Fibroblast of the conjunctiva (primary cell): ENCODE measurements at places on chromosomes 1 and 21.

- DNase-seq: no peak
These were observed 327.2 kb downstream of the PTPRU start for GRCh38 chr1:29563571-29563970.

DNA sequence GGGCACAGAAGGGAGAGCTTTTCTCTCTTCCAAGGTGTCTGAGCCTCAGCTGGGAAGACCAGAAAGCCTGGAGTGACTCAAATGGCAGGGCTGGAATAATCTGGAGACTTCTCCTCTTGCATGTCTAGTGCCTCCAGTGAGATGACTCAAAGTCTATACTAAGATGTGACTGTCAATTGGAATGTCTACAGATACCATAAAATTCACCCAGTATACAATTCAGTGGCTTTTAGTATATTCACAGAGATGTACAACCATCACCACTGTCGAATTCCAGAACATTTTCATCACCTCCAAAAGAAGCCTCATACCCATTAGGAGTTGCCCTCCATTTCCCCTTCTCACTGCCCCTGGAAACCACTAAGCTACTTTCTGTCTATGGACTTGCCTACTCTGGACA, 47.9 kb upstream of the CNN3 start:
- no peak for DNase-seq

DNA sequence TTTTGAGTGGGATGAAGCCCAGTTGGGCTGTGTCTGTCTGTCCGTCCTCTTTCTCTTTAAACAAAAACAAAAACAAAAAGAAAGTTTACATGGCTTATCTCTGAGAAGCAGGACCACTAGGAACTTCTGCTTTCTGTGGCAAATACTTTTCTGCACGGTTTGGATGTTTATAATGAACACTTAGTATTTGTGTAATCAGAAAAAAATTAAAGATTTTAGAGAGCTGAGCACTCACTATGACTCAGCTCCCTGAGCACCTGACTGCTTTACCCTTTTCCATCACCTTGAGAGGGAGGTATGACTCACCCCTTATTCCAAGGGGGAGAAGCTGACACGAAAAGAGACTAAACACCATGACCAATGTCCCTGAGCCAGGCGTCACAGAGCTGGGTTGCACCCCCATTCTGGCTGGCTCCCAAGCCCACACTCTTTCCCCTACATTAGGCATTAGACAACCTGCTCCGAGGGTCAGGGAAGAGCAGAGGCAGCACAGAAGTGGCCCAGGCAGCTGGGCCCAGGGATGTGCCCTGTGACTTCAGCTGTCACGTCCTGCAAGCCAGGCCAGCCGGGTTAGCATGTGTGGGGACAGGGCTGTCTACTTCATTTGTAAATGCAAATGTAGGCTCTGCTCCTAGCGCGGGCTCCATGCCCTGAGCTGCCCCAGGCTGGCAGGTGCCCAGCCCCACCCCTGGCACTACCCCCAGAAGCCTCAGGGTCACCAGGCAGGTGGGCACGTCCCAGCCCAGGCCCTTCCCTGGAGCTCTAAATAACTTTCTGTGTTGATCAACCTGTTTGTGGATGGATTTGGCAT, 30.4 kb downstream of the RAP1GAP start:
- DNase-seq: no peak

DNA sequence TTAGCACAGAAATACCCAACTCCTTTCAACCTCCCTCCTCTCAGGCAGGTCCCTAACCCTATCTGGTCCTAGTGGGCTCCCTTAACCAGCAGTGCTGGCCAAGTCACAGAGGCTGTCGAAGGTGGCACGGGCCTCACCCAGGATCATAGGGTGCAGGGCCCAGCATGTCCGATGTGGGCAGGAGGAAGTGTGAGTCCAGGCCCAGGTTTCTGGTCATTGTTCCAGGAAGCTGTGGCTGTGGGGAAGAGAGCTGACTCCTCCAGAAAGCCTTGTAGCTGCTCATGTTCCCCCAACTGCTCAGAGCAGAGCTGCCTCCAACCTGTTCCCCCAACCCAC, 2.4 kb downstream of the CCDC17 start:
- no peak for DNase-seq

- no peak for DNase-seq
These were observed 5.3 kb downstream of the UHMK1 start for GRCh38 chr1:162502928-162503327.

GRCh38 chr21:40054403-40054802, 187.2 kb downstream of the PCP4 start:
- no peak for DNase-seq

DNA sequence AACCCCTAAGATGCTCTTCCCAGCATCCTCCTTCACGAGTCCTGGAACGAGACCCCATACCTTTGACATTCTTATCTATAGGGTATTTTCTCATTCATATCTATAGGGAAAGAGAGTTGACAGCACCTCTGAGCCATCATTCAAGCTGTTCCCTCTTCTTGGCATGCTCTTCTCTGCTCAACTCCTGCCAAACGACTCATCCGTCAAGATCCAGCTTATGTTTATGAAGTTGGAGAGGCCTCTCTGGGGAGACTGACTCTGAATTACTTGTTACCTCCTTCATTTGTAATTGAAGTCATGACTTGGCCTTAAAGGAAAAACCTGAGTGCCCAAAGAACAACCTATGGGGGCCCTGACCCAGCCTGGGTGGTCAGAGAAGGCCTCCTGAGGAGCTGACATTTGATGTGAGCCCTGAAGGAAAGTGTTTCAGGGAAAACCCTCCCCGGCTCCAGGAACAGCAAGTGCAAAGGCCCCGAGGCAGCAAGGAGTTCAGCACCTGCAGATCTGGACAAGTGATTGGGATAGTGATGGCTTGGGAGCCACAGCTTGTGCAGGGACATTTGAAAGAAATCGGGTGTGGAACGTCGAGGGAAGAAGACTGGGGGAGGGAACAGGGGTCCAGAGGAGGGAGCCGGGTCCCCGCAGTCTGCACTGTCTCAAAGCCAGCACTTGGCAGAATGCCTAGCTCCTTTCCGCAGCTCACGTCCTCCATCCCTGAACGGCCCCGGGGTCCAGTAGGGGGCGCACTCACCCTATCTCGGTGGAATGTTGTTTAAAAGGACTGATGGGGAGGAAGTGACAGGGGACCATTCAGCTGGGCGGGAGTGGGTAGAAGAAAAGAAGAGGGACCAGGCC, 14.0 kb upstream of the CDA start:
- DNase-seq: peak; percentile 41

- DNase-seq: peak; percentile 80
These were observed 171.1 kb downstream of the TOMM20 start for GRCh38 chr1:234957330-234958065.

GRCh38 chr1:178060789-178061556, 32.9 kb upstream of the RASAL2 start:
- no peak for DNase-seq

GRCh38 chr1:203120325-203121153, 7.0 kb upstream of the ADORA1 start:
- no peak for DNase-seq

GRCh38 chr21:38438462-38438893, 59.8 kb downstream of the ERG start:
- DNase-seq: peak; percentile 27

- DNase-seq: no peak
These were observed 1.2 kb upstream of the IL6R start for GRCh38 chr1:154403983-154404382.

DNA sequence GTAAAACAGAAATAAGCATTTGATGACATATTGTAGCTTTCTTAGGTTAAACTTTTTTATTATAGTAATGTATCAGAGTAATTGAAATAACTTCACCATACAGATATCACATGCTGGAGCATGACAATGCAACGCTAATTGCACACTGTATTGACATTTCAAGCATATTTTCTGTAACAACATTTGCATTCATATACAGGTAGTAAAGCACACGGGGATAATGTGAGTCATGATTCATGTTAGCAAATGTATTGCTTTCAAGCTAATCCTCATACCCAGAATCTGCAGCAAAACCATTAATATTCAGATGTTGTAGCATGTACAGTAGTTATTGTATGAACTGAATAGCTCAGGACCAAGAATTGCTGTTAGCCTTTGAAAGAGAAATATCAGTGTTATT, 133.9 kb downstream of the TTLL7 start:
- no peak for DNase-seq

GRCh38 chr1:98792123-98792522, 130.6 kb downstream of the SNX7 start:
- no peak for DNase-seq

DNA sequence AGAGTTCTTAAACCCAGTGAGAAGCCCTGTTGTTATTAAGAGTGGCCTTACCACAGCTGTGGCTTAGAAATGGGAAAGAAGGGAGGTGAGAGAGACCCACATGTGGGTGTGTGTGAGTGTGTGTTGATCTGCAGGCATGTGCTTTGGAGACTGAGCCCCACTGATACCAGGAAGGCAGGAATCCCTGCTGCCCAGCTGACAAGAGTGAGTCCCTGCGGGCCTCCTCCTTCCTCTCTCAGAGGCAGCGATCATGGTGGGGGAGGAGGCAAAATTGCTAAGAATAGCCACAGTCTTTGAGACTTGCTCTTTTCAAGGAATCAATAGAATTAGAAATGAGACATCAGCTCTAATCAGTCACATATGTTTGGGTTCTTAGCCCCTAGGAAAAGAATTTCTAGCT, 87.0 kb upstream of the WARS2 start:
- DNase-seq: no peak

DNA sequence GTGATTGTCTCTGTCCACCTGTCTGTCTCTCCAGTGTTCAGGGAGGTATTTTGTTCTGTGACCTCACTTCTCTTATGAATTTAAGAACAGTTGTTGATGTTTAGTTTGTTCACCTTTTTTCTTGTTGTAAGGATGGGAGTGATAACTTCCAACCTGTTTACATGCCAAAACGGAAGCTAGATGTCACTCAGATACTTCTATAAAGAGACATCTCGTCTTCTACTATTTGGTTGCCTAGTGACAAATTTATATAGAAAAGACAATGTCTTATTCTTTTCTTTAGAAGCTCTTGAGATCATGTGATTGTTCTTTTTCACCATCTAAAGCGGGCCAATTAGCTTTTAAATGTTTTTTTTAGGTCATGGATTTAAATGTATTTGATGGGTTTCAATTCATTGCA, 33.8 kb downstream of the PRSS38 start:
- DNase-seq: no peak

- peak; percentile 28 for DNase-seq
These were observed 53.4 kb downstream of the RPS6KA1 start for GRCh38 chr1:26582836-26583460.

DNA sequence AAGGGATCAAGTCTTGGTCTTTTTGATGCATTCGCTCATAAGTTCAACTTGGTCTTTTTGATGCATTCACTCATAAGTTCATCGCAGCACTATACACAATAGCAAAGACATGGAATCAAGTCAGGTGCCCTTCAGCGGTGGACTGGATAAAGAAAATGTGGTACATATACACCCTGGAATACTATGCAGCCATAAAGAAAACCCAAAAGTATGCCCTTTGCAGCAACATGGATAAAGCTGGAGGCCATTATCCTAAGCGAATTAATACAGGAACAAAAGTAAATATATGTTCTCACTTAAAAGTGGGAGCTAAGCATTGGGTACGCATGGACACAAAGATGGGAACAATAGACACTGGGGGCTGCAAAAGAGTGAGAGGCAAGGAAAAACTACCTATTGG, 29.8 kb upstream of the FOXE3 start:
- DNase-seq: no peak

DNA sequence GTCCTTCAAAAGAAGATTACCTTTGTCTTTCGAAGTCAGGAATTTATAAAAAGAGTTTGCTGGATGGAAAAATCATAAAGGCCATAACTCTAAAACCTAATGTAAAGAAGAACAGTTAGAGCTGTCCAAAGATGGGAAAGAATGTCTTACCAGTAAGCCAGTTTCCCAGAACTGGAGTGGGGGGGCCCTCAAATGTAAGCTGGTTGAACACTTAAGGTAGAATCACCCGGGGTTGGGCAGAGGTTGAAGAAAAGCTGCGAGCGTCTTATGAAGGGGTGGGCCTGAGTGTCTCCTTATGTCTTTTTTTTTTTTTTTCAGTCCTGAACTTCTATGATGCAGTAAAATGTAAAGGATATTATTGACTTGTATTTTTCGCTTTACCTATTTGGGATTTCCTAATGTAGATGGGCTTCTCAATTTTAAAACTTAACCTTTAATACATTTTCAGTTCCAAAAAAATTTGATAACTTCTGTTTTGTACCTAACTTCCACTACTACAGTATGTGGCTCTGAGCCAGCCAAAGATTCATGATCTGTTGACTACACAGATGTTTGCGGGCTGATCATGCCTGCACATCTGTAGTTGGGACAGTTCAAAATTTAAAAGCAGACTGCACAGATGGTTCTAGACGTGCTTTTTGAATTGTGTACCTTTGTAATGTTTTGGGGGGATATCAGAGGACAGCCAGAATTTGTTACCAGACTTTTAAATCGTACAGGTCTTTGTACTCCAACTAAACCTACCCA, 43.6 kb downstream of the NFYC start:
- DNase-seq: no peak

GRCh38 chr1:41768583-41768982, 150.1 kb downstream of the HIVEP3 start:
- no peak for DNase-seq

DNA sequence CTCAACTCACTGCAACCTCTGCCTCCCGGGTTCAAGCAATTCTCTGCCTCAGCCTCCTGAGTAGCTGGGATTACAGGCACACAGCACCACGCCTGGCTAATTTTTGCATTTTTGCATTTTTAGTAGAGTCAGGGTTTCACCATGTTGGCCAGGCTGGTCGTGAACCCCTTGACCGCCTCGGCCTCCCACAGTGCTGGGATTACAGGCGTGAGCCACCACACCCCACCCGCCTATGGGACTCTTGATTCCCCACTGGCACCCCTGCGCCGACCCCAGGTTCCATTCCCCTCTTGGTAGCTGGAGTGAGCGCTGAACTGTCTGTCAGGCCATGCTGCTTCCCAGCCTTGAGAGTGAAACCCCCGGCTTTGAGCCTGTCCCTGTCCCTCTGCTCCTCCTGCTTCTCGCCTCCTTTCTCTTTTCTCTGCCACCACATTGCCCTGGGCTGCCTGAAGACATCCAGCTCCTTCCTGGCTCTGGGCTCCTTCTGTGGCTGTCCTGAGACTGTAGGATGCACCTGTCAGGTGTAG, 48.8 kb downstream of the IER5 start:
- no peak for DNase-seq

GRCh38 chr1:232776526-232777106, 28.6 kb upstream of the MAP10 start:
- no peak for DNase-seq

DNA sequence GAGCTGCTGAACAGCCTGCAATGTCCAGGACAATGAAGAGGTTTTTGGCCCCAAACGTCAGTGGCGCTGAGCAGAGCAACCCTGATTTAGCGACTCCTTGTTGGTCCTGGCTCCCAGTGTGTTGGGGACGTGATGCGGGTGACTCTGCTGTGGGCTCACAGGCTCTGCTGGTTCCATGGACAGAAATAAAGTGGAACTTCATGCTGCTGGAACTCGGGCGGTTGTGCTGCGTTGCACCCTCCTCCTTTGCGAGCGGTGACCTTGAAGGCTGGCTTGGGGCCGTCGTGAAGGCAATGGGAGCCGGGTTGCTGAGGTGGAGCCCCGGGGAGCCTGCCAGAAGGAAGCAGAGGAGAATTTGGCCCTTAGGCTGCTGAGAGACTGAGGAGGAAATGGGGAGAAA, 122.6 kb upstream of the C1orf174 start:
- no peak for DNase-seq
